ENCODE measurements at places on chromosomes 3 and 15. TPM values are rescaled to one million over a fixed set of nuclear protein-coding genes. Genes with fewer than 3 reads are reported as not detected.

DNA sequence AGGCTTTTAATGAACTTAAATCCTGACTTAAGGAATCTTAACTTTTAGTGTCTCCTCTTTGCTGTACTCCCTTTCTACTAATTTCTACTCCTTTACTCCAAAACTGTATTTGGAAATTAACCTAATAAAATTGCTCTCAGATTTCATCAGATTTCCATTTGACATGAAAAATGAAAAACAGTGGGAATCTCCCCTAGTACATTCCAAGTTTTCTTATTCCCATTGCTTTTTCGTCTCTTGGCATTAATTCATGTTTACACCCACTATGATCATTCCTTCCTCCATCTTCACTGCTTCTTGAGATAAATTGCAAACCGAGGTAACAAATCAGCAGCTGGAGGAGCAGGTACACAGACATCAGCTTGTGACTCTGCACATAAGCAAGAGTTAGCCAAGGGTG, 208.7 kb downstream of the VGLL3 start:
- H3K4me1 ChIP-seq = no peaks in the 10 kb centered on the region
- H3K4me3 ChIP-seq = no peak overlapping the region
- no peak overlapping the region for H3K27ac ChIP-seq
- no peaks in the 10 kb centered on the region for H3K27me3 ChIP-seq
- no peaks in the 10 kb centered on the region for H3K36me3 ChIP-seq

- DNase-seq = no peak
- H3K27me3 ChIP-seq = no peaks in the 10 kb centered on the region
- H3K4me1 ChIP-seq = no peaks in the 10 kb centered on the region
- H3K36me3 ChIP-seq = no peaks in the 10 kb centered on the region
- H3K27ac ChIP-seq = no peak overlapping the region
Measured at GRCh38 chr3:130548356-130548755, 31.4 kb downstream of the COL6A6 start.

DNA sequence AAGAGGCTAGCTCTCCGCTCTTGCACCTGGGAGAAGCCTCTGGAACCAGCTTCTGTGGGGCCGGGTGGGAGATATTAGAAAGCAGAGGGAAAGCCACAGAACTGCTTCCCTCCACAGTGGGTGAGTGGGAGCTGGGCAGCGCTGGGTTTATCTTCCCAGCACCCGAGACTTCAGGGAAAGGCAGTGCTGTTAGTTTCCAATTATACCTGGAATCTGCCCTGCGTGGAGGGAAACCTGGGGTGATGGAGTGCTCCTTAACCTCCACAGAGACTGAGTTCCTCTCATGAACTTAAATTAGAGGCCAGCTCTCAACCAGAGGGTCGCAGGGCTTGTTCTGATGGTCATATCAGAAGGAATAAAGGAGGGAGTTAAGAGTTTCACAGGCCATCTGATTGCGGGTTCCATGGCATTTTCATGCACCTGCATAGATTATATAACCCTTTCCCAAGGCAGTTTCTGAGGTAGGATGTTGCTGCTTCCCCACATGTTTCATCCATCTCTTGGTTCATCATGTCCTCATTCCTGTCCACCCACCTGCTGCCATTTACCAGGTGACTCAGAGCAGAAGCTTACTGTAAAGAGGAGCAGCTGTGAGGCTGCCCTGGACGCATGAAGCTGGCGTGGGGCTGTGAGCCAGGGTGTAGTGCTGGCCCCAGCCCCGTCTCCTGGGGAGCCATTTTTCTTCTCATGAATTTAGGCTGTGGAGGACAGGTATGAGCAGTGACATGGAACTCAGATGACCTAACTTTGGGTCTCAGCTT, 42.5 kb downstream of the CA12 start:
- H3K4me3 ChIP-seq = no peak overlapping the region
- H3K4me1 ChIP-seq = peaks cover 9% of the 10 kb centered on the region
- no peaks in the 10 kb centered on the region for H3K27me3 ChIP-seq
- H3K27ac ChIP-seq = no peak overlapping the region
- no peak for DNase-seq
- H3K36me3 ChIP-seq = no peaks in the 10 kb centered on the region

DNA sequence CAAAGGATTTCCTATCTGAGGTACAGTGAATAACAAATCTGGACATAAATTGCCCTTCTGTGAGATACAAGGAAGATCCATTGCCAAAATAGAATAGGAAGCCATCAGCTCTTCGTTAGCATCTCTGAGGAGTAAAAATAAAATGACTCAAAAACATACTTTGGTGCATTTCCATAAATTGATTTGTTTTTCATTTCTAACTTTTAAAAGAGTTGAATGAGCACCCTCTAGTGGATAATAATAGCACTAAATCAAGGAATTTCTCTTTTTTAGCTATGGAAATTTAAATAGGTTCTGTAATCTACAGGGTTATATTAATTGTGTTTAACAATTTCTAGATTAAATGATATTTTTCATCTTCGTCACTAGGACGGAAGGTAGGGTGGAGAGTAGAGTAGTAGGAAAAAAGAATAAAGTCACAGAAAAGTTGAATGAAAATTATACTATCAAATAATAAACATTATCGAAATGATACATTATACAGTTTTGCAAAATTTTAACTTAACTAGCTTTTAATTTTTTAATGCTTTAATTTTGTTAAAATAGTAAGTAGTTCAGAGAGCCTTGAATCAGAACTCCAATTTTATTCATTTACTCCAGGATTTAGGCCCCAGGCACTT, 6.4 kb downstream of the NSUN3 start:
- DNase-seq = peak; percentile 39
- no peak overlapping the region for H3K27ac ChIP-seq
- H3K36me3 ChIP-seq = peaks cover 19% of the 10 kb centered on the region
- H3K4me1 ChIP-seq = peaks cover 4% of the 10 kb centered on the region
- H3K4me3 ChIP-seq = no peak overlapping the region

DNA sequence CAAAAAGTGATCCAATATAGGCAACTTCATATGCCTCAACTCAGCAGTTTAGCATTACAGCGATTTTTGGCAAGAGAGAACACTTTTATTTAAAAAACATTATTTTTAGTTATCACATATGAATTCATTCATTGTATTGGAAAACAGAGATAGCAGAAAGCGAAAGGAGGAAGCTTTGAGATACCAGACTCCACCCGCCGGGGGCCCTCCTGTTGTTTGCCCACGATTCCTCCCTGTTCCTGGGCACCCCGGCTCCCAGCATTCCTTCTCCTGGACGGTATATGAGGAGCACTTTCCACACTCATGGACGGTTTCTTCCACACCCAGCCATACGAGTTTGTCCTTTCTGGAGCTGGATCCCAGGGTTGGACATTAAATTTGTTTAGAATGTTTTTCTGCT, 18.2 kb downstream of the APBA2 start:
- H3K27me3 ChIP-seq = no peaks in the 10 kb centered on the region
- no peak overlapping the region for H3K4me3 ChIP-seq
- H3K27ac ChIP-seq = no peak overlapping the region
- H3K4me1 ChIP-seq = no peaks in the 10 kb centered on the region

DNA sequence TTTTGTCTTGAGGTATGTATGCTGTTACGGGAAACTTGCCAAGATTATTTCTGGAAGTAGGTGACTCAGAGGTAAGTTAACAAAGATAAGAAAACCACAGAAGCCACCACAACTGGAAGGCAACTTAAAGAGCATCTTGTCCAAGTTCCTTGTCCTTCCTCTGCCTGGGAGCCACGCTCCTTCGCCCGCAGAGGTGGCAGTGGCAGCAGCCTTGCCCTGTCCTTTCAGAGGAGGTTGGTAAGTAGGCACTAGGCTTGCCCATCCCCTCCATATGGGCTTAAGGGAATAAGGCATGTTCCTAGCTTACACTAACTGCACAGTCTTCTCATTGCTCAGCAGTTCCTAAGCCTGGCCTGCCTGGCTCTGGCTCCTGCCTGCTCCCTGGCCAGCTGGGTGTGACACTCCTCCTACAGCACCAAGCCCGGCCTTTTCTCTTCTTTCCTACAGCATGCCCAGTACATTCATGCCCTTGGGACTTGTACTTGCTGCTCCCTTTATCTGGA, 48.0 kb upstream of the RAB6B start:
- H3K27me3 ChIP-seq = peaks cover 2% of the 10 kb centered on the region
- no peak overlapping the region for H3K27ac ChIP-seq
- no peaks in the 10 kb centered on the region for H3K4me1 ChIP-seq
- DNase-seq = no peak
- no peak overlapping the region for H3K4me3 ChIP-seq

- H3K36me3 ChIP-seq = peaks cover 3% of the 10 kb centered on the region
- H3K4me1 ChIP-seq = no peaks in the 10 kb centered on the region
- H3K27me3 ChIP-seq = no peaks in the 10 kb centered on the region
- no peak overlapping the region for H3K4me3 ChIP-seq
Measured at GRCh38 chr3:75737831-75738493, 47.4 kb downstream of the ZNF717 start.

DNA sequence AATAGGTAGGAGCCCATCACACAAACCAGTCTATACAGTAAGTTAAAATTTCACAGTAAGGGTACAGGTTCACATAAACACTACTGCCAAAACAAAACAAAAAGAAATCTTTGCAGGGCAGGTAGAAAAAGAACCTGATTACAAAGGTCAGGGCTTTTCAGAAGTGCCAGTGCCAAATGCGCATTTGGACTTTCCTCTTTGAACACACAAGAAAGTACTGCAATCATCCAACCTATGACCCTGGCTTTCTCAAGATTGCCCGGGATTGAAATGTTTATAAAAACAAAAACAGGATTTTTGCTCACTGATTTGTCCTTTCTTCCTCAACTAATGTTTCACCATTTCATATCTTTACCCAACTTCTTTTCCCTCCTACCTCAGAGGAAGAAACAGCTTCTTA, 47.4 kb downstream of the CBLB start:
- H3K27ac ChIP-seq = no peak overlapping the region
- no peak overlapping the region for H3K4me3 ChIP-seq
- DNase-seq = no peak
- peaks cover 31% of the 10 kb centered on the region for H3K4me1 ChIP-seq

DNA sequence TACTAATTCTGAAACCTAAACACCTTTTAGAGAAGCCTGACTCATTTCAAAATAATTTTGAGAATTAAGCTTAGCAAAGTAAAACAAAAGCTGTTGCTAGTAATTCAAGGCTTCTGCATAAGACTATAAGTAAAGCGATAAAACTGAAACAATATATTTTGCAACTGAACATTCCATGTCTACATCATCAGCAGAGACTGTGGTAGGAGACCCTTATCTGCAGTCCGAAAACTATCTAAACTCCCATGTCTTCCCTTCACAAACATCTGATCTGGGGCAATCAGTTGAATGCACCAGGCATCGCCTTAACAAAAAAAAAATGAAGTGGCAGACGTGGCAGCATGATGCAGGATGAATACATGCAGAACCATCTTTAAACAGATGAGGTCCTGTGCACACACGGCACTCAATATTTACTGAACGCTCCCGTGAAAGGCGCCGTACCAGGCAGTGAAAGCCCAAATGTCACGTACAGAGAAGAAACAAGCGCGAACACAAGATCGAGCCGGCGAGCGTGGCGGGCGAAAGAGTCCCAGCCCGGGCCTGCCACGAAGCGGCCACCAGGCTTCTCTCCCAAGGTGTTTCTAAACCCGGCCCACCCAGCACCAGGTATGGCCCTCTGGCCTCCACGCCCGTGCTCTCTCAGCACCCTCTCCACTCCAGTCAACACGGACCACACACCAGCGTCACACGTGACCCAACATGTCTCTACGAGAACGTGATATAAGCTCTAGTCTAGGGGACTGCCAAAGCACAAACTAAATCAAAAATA, 63.0 kb downstream of the CHSY1 start:
- H3K4me3 ChIP-seq = no peak overlapping the region
- no peak for DNase-seq
- H3K27me3 ChIP-seq = no peaks in the 10 kb centered on the region
- H3K27ac ChIP-seq = no peak overlapping the region
- peaks cover 8% of the 10 kb centered on the region for H3K4me1 ChIP-seq

DNA sequence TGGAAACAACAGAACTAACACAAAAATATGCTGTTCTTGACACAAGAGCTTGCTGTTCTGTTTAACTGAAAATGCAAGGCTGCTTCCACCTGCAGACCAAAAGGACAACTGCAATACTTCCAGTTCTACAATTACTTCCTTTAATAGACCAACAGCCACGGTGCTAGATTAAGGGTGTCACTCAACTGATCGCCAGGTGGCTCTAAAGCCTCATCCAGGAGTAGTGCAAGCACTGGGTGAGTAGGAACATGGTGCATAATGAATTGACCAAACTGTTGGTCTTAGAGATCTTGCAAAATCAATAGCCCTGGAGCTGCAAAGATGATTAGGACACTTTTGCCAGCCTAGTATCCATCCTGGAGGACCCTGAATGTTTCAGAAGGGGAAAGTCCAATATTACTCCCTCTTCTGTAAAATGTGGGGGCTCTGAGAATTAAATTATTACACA, 3.6 kb upstream of the CLDN16 start:
- no peaks in the 10 kb centered on the region for H3K4me1 ChIP-seq
- no peaks in the 10 kb centered on the region for H3K36me3 ChIP-seq
- no peak overlapping the region for H3K4me3 ChIP-seq
- DNase-seq = no peak

- H3K27ac ChIP-seq = no peak within 1 kb of the TSS
- H3K4me1 ChIP-seq = peaks cover 28% of the 10 kb centered on the region
- DNase-seq = no peak
Measured at GRCh38 chr15:38252481-38253350, at the start of gene SPRED1. TSS of gene SPRED1 (plus strand) at chr15:38252836. CDS start at chr15:38253186, 350 bp downstream.

GRCh38 chr15:84654689-84655453, 788 bp upstream of the WDR73 start:
- peak; percentile 82 for DNase-seq
- H3K36me3 ChIP-seq = peaks cover 19% of the 10 kb centered on the region
- H3K27me3 ChIP-seq = no peaks in the 10 kb centered on the region
- H3K4me3 ChIP-seq = peak overlapping the region; percentile 93
- H3K4me1 ChIP-seq = peaks cover 36% of the 10 kb centered on the region

GRCh38 chr15:88512601-88513000, 33.9 kb downstream of the DET1 start:
- H3K27ac ChIP-seq = no peak overlapping the region
- DNase-seq = no peak
- no peaks in the 10 kb centered on the region for H3K4me1 ChIP-seq
- H3K4me3 ChIP-seq = no peak overlapping the region
- no peaks in the 10 kb centered on the region for H3K27me3 ChIP-seq

DNA sequence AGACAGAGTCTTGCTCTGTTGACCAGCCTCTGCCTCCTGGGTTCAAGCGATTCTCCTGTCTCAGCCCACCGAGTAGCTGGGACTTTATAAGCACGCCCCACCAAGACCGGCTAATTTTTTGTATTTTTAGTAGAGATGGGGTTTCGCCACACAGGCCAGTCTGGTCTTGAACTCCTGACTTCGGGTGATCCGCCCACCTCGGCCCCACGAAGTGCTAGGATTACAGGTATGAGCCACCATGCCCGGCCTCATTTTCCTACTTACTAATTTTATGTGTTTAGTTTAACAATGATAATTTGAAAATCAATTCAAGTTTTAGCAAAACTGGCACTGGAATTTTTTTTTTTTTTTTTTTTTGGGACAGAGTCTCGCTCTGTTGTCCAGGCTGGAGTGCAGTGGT, 336.5 kb downstream of the LPP start:
- no peak overlapping the region for H3K4me3 ChIP-seq
- peaks cover 4% of the 10 kb centered on the region for H3K36me3 ChIP-seq
- H3K27me3 ChIP-seq = no peaks in the 10 kb centered on the region
- H3K4me1 ChIP-seq = peaks cover 32% of the 10 kb centered on the region
- no peak for DNase-seq

- H3K4me3 ChIP-seq = no peak overlapping the region
- no peaks in the 10 kb centered on the region for H3K36me3 ChIP-seq
- H3K4me1 ChIP-seq = no peaks in the 10 kb centered on the region
- no peak for DNase-seq
Measured at GRCh38 chr3:139109271-139109670, 64.6 kb upstream of the PRR23C start.

Gene MORC1
- not detected for total RNA-seq

Gene TMEM212
- total RNA-seq = not detected

Gene PCYT1A
- total RNA-seq = 59.9 TPM

Gene RLBP1
- not detected for total RNA-seq

Gene NOX5
- not detected for total RNA-seq

Gene ATP13A5
- 0.12 TPM for total RNA-seq

Gene MCF2L2
- 1.5 TPM for total RNA-seq

All from B cell (primary cell).